ENCODE measurements at places on chromosomes 3 and 15.

DNA sequence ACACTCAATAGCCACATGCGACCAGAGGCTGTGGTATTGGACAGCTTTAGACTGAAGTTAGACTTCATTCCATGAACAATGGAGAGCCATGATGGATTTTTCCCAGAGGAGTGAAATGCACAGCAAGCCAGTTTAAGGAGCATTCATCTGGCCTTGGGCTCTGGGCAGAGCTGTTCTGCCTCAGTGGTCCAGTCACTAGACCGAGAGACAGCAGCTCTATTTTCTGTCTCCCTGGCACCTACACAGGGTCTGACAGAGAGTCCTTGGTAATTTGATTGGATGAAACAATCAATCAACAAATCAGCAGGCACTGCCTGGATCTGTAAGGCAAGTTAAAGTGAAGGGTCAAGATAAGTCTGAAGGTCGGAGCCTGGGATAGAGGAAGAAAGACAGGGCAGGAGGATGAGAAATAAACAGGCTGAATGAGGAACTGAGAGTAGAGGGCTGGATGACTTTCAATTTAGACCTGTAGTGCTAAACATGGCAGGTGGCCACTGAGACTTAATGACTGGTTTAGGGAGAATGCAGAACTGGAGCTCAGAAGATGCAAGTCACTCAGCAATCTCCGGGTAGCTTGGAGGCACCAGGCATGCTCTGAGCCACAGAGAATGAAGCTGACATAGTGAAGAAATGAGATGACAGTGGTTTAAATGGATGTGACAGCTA, 98.5 kb upstream of the SLC25A36 start:
- DNase-seq: no peak

DNA sequence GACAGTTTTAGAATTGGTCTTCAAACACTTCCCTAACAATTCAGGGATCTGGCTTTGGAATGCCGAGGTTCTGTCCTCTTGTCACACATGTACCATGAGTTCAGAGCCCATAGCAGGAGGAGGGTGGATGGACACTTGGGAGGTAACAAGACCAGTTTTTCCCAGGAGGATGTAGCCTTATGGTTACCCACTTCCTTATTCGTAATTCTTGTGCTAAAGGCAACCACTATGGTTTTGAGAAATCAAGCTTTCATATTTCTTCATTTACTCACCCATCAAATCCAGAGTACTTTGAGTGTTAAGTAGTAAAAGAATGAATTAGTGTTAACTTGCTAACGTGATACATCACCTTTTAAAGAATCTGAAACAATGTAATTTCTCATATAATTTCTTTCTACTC, 479.6 kb upstream of the ALCAM start:
- no peak for DNase-seq

- no peak for DNase-seq
These were observed 14.3 kb upstream of the MASP1 start for GRCh38 chr3:187305881-187306280.

GRCh38 chr3:46289966-46290365, 47.7 kb downstream of the CCR3 start:
- no peak for DNase-seq

- DNase-seq: no peak
These were observed 242.0 kb downstream of the MAGI1 start for GRCh38 chr3:65796676-65797075.

- no peak for DNase-seq
These were observed 96.0 kb downstream of the SUCLG2 start for GRCh38 chr3:67558426-67558825.

DNA sequence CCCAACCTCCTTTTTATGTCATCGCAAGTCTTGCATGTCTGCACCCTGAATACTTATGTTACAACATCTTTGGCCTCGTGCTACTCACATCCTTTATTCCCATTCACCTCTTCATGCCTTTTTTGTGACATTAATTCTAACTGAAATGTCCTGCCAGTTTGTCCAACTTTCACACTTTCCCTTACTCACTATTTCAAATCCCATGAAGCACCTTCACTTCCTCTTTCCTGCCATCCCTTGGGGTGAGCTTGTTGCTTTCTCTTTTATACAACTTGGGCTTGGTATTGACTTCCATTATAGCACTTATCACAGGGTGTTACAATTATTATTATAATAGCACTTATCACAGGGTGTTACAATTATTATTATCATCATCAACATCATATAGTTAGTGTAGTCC, 496.3 kb downstream of the NLGN1 start:
- no peak for DNase-seq

- no peak for DNase-seq
These were observed 43.9 kb downstream of the PTPN23 start for GRCh38 chr3:47424434-47425382.

GRCh38 chr3:177658354-177658753, 461.1 kb upstream of the TBL1XR1 start:
- no peak for DNase-seq

DNA sequence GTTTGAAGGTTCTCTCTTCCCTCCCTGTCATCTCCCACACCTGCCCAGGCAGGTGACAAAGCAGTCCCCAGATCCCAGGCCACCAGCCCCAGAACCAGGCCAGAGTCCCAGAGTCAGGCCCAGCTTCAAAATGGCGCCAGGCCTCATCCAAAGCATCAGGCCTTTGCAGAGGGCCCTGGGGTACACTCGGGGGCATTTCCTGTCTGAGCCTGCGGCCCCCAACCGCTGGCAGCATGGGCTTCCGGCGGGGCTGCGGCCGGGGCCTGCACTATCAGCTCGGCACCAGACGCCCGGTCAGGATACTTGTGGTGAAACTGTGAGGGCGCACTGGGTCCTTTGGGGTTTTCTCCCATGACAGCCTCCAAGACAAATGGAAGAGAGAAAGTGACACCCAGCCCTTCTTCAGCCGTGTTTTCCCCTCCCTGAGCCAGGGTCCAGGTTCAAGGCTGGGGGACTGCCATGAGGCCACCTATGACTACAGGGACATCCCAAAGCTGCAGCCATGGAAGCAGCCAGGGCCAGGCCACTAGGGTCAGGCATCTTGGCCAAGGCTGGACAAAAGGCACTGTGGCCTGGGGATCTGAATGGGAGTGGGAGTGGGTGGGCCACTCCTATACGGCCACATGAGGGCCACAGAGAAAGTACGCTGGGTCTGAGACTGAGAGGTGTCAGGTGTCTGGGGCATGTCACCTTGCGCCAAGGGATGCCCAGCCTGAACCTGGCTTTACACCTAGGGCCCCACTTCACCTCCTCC, 33.9 kb downstream of the RPN1 start:
- DNase-seq: no peak

DNA sequence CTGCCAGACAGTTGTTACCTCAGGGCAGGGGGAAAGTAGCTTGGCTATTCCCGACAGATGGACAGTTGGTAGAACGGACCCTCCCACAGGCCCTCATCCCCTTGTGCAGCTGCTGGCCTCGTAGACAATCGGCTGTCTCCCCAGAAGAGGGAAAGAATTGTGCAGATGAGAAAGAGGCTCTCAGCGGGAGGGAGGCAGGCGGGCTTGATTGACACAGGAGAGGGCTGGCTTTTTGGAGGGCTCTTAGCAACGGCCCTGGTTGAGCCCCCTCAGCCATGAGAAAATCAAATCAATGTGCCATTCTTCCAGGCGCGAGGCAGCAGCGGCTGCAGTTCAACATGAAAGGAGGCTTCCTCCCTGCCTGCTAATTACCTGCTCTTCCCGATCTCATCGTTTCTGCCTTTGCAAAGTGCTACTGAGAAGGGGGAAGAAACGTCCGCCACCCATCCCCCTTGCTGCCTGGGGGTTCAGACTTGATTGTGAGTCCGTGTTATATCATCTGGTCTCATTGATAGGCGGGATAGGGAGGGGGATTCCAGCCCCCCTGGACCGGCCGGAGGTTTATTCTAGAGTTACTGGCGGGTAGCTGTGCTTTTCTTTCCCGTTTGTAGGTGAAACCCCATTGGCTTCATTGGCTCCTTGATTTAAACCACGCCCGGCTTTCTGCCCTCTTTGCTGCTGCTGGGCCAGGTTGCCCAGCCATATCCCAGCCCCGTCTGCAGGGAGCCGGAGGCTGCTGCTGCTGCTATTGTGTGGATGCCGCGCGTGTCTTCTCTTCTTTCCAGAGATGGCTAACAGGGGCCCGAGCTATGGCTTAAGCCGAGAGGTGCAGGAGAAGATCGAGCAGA, at the start of gene TAGLN3:
Gene TAGLN3 (plus strand): TSS at position 287 of the 848 bp plus-strand sequence. CDS start 501 bp downstream, at position 788.
- no peak for DNase-seq
